ENCODE measurements at places on chromosomes 16 and 17. TPM values are rescaled to one million over a fixed set of nuclear protein-coding genes. Genes with fewer than 3 reads are reported as not detected.

SLC5A11 gene
- not detected for polyA plus RNA-seq

TVP23A gene
- polyA plus RNA-seq, result 0.06 TPM

KRTAP4-6 gene
- polyA plus RNA-seq, result not detected

PIMREG gene
- 0.34 TPM for polyA plus RNA-seq

UNC45B gene
- polyA plus RNA-seq, result 0.03 TPM

NECAB2 gene
- 0.47 TPM for polyA plus RNA-seq

SPNS3 gene
- polyA plus RNA-seq, result not detected

TNP2 gene
- not detected for polyA plus RNA-seq

SDR42E1 gene
- 0.30 TPM for polyA plus RNA-seq

MT1X gene
- 5,906 TPM for polyA plus RNA-seq

PPP1R27 gene
- polyA plus RNA-seq, result 0.15 TPM

TMEM88 gene
- 10.4 TPM for polyA plus RNA-seq

BICDL2 gene
- 2.8 TPM for polyA plus RNA-seq

TBC1D3I gene
- polyA plus RNA-seq, result 0.66 TPM

KIF18B gene
- 0.09 TPM for polyA plus RNA-seq

C16orf90 gene
- not detected for polyA plus RNA-seq
